ENCODE measurements at places on chromosomes 11 and 22. TPM values are rescaled to one million over a fixed set of nuclear protein-coding genes. Genes with fewer than 3 reads are reported as not detected.

- DNase-seq, result peak; percentile 30
Observed at GRCh38 chr11:43072096-43072495, 239.7 kb upstream of the API5 start.

- DNase-seq, result no peak
Observed at GRCh38 chr11:62958547-62959421, 26.0 kb downstream of the SLC22A6 start.

DNA sequence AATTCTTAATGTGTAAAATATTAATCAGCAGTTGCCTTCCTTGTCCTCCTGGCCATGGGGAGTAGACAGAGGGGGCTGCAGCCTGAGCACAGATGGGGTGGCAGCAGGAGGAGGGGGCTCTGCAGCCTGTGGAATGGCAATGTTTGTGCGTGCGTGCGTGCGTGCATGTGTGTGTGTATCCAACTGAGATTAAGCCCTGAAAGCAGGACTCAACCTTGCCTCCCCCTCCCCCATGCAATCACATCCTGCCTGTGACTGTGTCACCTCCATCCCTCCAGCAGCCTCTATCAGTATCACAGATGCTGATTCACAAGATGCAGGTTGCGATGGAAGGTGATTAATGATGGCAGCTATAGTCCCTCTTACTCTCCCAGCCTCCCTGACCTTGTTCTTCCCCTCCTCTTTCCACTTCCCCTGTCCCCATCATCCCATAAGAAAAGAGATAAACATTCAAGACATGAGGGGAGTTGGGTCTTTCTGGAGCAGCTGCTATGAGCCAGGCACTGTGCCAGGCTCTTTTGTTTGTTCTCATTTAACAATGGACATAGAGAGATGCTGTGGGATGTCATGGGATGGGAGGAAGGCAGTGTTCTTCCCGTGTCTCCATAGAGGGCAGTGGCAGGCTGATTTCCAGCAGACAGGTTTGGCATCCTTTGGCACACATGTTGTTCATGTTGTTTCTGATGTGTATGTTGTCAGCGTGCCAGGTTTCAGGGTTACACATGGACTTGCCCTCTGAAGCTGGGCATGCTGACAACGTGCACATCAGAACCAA lies 43.8 kb upstream of the NECTIN1 start:
- DNase-seq, result no peak

GRCh38 chr11:62788991-62789390 lies 1.8 kb downstream of the TMEM179B start:
- DNase-seq, result peak; percentile 48

GRCh38 chr11:16111690-16112089 lies 244.7 kb downstream of the SOX6 start:
- peak; percentile 6 for DNase-seq

SLC22A9 gene
- total RNA-seq, result not detected

DNA sequence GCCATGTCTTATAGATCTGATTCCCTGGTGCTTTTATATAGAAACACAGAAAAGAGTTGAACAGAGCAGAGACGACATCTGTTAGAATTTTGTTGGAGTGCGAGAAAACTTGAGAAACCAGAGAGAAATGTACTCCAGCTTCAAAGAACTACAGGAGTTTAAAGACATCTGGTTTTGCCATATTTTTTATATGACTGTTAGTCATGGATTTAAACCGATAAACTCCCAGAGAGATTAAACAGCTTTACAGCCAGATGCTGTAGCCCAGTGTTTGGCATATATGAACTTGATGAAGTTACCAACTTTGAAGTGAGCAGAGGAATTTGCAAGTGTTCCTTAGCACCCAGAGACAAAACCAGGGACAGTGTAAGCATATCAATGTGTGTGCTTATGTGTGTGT lies 1083.1 kb downstream of the LRRC4C start:
- DNase-seq, result no peak

TRIM34 gene
- 1.4 TPM for total RNA-seq

ENTHD1 gene
- total RNA-seq, result not detected

Measured in H7 (cell line).